Activated naive CD8-positive, alpha-beta T cell treated with anti-CD3 and anti-CD28 coated beads for 36 hours (primary cell): ENCODE measurements at places on chromosomes 5 and 9.
A peak's percentile ranks its signal among the peaks of the same experiment; 100 is the strongest.

GRCh38 chr9:99953861-99954507 lies 47.5 kb downstream of the STX17 start:
- DNase-seq: no peak

DNA sequence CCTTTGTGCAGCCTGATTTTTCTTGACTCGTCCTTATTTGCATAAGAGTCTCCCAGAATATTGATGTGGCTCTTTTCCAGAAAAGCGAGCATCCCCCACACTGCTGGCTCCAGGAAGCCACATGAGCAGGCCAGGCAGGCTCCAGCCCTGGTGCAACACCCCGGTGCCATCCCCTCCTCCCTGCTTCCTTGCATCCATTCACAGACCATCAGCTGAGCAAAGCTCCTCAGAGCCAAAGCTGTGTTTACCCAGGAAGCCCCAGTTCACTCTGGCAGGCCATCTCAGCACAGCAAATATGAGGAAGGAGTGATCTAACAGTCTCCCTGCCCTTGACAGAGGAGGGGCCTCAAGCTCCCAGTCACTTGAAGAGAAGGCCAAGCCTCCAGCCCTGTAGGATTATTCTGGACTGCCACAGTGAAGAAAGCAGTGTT lies 34.4 kb downstream of the INSYN2B start:
- no peak for DNase-seq

DNA sequence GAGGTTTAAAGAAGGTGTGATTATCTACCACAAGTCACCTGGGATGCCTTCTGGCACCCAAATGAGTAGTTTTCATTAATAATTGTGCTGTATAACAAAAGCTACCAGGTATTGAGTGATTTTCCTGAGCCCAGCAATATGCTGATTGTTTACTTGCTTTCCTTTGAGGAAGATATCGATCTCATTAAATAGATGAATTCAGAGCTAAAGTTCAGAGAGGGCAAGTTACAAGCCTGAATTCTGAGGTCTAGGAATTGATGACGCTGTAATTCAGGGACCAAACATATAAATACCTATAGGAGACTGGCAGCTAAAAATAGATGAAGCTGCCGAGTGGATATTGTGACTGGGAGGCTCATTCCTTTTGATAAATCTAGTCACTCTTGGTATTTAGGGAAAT lies 1.1 kb downstream of the ERCC6L2 start:
- no peak for DNase-seq

DNA sequence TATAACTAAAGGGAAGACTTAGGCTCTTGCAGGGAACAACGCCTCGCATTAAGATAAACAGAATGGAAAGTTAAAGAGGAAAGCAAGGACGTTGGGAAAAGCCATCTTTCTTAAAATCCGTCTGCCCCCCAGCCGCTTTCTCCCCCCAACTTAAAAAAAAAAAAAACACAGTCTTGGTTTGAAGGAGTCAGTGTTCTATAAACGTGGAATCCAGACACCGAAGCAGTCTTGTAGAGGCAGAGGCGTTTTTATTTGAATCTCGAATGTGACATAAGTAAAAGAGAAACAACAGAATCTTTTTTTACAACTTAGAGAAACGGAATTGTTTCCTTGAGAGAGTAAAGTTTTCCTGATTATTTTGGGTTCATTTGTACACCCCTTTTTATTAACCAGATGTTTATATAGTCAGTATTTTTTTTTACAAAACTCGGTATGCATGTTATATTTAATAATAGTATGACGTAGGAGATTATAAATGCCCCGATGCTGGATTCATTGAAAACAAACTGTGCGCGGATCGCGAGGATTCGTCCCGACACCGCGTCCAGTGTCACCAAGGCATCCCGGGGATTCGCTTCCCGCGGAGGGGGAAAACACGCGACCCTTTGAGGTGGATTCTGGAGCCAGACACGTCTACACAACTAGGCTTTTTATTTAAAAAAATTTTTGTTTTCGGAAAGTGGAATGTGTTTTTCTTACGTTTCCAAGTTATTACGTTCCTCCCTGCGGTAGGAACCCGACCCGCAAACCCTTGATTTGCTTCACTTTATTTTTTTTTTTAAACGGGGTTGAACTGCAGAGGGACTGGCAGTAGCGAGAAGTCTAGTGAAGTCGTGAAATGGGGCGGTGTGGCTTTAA lies 6.7 kb downstream of the PTCH1 start:
- DNase-seq: peak; percentile 4

DNA sequence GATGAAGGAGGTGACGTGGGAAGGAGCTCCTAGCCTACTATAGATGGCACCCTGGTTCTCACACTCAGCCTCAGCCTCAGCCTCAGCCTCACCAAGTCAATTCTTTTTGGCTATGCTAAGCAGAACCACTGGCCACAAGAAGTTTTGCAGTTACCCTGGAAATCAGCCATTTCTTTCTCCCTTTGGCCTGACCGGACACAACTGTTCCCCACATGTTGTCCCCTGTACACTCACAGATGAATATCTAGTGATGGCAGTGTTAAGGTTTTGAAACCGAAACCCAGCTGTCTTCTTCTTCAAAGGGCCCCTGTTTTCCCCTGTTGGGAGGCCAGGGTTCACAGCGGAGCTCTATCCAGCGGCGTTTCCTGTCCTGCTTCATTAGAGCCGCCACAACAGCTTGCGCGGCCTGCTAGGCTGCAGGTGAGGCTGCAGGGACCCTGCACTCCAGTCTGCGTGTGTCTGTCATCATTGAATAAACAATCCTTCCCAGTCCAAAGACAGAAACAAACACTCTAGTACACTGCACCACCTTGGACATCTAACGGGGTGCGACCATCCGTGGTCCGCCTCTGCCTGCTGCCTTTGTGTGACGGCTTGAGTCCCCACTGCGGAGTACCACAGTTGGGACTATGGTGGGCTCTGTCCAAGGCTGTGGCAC lies 250.5 kb downstream of the DENND1A start:
- peak; percentile 34 for DNase-seq

DNA sequence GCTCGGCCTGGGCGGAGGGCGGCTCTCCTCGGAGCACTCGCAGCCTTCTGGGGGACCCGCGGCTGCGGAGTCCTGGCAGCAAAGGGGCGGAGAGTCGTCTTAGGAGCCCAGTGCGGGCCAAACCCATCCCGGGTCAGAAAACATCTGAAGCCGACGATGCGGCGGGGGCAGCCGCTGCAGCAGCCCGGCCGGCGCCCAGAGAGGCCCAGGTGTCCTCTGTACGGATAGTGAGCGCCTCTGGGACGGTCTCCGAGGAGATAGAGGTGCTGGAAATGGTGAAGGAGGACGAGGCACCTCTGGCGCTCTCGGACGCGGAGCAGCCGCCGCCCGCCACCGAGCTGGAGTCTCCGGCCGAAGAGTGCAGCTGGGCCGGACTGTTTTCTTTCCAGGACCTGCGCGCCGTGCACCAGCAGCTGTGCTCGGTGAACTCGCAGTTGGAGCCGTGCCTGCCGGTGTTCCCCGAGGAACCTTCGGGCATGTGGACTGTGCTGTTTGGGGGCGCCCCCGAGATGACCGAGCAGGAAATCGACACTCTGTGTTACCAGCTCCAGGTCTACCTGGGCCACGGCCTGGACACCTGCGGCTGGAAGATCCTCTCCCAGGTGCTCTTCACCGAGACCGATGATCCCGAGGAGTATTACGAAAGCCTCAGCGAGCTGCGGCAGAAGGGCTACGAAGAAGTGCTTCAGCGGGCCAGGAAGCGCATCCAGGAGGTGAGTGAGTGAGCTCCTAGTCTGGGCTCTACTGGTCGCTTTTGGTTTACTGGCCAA lies 1.2 kb downstream of the JMY start:
- DNase-seq: peak; percentile 54

DNA sequence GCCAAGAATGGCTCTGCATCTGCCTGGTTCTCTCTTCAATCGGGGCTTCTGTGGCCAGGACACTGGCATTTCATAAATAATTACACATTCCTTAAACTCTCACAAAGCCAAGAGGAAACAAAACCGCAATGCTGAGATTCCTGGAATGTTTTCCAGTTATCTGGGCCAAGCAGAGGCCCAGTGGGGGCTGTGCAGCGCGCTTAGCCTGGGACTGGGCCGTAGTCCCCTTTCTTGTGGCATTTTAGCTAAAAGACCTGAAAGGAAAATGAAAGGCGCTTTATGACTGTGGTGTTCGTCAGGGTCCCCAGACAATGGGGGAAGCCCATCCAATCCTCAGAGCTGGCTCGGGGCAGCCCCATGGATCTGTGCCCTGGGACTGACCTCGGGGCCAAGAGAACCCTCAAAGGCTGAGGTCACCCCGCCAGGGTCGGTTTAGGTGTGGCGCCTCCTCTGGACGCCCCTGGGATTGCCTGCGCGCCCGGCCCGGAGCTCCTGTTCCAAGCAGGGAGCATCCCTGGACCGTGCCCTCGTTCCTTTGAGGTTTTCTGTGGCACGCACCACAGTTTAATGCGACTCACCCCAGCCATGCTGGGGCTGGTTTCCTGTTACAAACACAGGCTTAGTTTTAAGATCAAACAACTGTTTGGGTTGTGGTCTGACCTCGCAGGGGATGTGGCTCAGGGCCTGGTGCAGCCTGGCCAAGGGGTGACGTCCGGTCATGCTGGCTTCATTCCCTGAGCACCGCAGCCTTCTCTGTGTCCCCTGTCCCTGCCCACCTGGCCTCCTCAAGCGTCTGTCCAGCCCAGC lies 51.5 kb upstream of the NKD2 start:
- DNase-seq: peak; percentile 81

DNA sequence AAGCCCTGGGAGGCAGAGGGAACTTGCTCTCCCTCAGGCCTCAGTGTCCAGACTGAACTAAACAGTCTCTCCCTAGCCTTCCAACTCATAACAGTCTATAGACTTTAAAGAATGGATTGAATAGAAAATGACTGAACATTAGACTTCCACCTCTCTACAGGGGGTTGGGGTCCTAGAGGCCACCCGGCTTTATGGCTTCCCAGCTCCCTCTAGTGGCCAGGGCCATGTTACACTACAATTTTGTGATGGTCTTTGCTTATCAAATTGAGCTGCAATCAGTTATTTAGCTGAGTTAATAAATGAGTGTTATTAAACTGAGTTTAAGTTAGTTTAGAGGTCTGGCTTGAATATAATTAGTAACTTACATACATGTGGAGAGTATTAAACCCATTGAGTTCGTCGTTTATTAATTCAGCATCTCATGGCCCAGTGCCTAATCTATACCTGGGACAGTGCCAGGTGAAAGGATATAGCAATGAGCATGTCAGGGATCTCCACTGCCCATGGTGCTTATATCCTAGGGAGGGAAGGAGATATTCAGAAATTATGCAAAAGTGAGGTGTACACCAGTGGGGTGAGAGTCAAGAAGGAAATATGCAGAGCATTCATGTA lies 105.2 kb downstream of the SH3TC2 start:
- peak; percentile 34 for DNase-seq

GRCh38 chr5:10577371-10578292 lies 13.8 kb downstream of the ANKRD33B start:
- DNase-seq: no peak
